ENCODE measurements at places on chromosomes 4 and X.

DNA sequence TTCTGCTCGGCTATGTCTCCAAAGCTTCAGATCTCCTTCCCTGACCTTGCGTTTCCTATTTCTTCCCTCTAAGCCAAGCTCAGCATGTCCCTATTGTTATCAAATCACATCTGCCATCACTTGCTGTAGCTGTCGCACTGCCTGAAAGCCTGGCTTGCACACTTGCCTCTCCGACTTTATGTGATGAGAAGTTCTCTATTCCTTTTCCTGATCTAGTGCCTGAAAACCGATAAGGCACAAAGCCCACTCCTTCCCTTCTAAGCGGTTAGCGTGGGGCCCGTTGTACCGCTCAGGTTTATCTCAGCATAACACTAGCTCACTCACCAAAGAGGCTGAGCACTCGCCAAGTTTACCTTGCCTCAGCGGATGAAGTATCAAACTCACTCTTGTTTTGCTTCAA is 816 bp downstream of the NMU start:
- DNase-seq: no peak

GRCh38 chr4:139552517-139553307 is 3.3 kb downstream of the SETD7 start:
- no peak for DNase-seq

GRCh38 chr4:109916027-109916409 is 3.3 kb downstream of the EGF start:
- no peak for DNase-seq

GRCh38 chrX:71181558-71181909 is 36.9 kb downstream of the NLGN3 start:
- no peak for DNase-seq

GRCh38 chr4:94649381-94650133 is 108.2 kb upstream of the BMPR1B start:
- no peak for DNase-seq

GRCh38 chrX:106802063-106802387 is 448 bp upstream of the TBC1D8B start:
- no peak for DNase-seq

GRCh38 chr4:142380052-142380602 is 466.0 kb downstream of the INPP4B start:
- no peak for DNase-seq

- DNase-seq: no peak
Measured at GRCh38 chr4:3679851-3680311, 86.3 kb upstream of the ADRA2C start.

DNA sequence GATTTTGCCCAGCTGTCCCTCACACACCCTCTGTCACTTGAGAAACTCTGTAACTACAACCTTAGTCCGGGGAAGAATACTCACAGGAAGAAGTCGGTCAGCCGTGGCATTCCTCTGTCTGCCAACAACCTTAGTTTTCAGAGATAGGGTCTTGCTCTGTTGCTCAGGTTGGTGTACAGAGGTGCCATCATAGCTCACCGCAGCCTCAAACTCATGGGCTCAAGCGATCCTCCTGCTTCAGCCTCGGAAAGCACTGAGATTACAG is 12.2 kb upstream of the SPCS3 start:
- DNase-seq: no peak

DNA sequence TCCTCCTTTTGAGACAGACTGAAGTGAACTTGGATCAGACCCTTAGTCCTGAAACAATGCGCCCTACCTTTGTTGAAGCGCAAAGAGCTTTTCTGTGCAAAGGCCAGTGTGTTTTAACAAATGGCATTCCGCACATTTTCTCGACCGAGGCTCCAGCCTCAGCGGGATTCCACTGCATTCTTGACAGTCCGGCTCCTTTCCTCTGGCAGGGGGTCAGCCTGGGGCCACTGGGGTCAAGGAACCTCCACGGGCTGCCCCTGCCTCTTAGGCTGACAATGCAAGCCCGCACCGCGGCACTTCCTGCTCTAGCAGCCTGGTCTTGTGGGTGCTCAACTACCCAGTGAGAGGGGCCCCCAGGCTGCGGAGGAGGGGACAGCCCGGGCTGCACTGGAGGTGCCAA is 47.2 kb upstream of the TFDP3 start:
- no peak for DNase-seq

DNA sequence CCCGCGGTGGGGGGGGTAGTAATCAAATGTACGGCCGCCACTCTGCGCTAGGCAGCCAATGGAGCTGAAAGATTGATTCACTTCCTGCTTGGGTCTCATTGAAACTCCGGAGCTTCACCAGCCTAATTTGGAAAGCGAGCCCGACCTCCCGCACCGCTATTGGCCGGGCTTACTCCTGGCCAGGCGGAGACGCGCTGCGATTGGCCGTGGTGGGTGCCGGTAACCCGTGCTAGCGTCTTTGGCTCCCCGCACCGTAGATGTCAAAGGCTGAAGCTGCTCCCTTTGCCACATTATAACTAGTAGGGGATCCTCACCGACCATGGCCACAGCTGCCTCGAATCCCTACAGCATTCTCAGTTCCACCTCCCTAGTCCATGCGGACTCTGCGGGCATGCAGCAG is at the start of gene POU3F4:
POU3F4 (plus strand) TSS at position 285 of the 400 bp plus-strand sequence; CDS start at position 320, 35 bp downstream.
- no peak for DNase-seq

- DNase-seq: no peak
Measured at GRCh38 chrX:71578253-71579135, at the start of gene GCNA. Gene GCNA (plus strand): TSS chrX:71578437. CDS start chrX:71580822, 2,385 bp downstream.

GRCh38 chr4:78543424-78544125 is 8.0 kb upstream of the ANXA3 start:
- no peak for DNase-seq

- DNase-seq: no peak
Measured at GRCh38 chrX:113399506-113400192, 559.0 kb upstream of the AMOT start.

DNA sequence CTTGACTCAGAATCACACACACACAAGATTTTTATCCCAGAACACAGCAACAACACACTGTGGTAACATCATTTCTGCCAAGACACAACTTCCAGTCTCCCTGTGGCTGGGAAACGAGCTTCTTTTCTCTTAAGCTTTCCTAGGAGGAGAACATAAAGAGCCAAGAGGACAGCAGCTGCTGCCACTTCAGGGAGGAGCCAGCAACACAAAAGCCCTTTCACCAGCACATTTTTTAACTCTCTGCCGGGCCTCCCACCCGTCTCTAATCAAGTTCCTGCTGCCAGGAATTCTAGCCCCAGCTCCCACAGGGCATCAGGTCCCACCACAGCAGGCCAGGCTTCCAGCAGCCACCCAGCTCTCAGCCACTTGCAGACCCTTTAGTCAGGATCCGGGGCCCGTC is 22.4 kb downstream of the FAT1 start:
- DNase-seq: no peak

- no peak for DNase-seq
Measured at GRCh38 chr4:145891958-145892357, 46.7 kb downstream of the ZNF827 start.

- DNase-seq: no peak
Measured at GRCh38 chr4:107970063-107970798, 19.5 kb upstream of the HADH start.

DNA sequence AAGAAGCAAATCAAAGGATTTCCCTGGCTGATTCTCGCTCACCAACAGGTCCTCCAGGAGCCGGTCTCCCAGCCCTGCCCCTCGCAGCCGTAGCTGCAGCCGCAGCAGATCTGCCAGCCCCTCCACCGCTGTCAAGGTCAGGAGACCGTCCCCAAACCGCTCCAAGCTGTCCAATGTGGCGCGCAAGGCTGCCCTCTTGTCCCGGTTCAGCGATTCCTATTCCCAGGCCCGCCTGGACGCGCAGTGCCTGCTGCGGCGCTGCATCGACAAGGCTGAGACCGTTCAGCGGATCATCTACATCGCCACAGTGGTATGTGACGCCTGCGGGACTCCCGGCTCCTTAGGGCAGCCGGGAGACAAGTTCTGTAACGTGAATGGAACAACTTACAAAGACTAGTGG is 25.6 kb downstream of the SPATA18 start:
- no peak for DNase-seq

GRCh38 chr4:3827616-3828492 is 61.7 kb downstream of the ADRA2C start:
- no peak for DNase-seq

- no peak for DNase-seq
Measured at GRCh38 chr4:84753321-84753972, 170.5 kb downstream of the CDS1 start.

DNA sequence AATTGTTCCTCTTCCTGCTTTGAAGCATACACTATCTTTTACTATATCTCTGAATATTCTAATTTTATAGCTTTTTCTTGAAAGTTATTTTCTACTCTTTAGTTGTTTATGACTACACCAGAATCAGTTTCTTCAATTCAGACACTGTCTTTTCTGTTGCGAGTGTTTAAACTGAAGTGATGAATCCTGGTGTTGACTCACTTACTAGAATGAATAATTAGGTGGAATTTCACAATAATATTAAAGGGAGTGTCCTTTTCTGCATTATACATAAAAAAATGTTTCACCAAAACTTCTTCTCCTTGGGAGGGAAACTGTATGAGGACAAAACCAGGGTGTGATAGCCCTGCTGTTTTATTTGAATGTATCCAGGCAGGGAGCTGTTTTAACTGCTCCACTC is 1383.1 kb downstream of the C4orf33 start:
- no peak for DNase-seq

DNA sequence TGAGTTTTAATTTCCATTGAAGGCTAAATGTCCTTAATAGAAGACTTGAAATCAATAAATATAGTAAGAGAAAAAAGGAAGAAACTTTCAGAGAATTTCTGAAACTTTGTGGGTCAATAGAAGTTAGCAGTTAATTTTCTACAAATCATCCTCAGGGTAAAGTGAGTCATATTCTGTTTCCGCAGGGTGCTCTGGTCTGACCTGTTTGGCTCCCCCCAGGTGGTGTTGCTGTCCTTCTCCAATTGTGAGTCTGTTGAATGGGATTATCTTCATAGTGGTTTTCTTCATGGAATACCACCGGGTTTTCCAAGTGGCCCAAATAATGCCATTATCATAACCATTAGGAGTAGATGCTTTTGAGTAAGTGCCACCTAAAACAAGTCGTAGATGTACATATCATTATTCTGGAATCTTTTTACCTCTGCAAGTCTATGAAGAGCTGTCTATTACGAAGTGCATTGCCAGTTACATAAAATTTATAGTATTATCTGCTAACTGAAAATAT is 7.7 kb downstream of the FGG start:
- DNase-seq: no peak
